ENCODE measurements at places on chromosomes 7 and 10. TPM values are rescaled to one million over a fixed set of nuclear protein-coding genes. Genes with fewer than 3 reads are reported as not detected.

DNA sequence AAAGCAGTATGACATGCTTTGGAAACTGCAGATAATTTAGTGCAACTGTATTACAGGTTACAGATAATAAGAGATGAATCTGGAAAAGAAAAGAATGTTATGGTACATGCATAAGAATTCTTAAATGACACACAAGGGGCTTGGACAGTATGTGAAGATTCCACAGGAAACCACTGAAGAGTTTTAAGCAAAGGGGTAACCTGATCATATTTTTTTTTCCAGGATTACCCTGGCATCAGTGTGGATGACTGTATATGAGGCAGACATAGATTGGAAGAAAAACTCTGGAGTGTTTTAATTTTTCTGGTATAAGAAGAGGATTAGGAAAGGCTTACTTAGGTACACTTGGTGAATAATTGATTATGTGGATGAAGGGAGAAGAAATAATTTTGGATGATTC, 8.1 kb downstream of the TFPI2 start:
- no peak for DNase-seq

DNA sequence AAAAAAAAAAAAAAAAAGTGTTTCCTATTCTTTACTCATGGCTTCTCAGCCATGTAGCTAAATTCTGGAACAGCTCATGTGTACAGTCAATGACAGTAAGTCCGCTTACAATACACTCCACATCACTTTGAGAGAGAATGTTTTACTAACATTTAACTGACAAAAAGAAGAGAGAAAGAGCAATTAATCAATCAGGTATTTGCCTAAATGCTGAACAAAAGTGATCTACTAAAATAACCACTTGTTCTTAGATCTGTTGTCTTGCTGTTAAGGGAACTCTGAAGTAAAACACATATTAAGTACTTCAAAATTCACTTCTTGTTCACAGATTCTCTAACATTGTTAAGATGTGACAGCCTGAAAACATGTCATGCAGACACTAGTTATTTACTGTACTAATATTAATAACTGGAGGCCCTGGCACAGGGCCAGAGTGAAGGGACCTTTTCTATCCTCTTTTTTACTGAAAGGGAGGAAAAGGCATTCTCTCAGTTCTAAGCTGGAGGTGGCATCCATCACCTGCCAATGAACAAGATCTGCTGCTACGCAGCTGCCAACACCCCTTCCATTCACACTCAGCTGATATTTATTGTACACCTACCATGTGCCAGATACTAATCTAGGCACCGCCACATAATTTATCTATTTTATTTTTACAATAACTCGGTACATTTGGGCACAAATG, 72.6 kb downstream of the AHR start:
- DNase-seq: no peak

DNA sequence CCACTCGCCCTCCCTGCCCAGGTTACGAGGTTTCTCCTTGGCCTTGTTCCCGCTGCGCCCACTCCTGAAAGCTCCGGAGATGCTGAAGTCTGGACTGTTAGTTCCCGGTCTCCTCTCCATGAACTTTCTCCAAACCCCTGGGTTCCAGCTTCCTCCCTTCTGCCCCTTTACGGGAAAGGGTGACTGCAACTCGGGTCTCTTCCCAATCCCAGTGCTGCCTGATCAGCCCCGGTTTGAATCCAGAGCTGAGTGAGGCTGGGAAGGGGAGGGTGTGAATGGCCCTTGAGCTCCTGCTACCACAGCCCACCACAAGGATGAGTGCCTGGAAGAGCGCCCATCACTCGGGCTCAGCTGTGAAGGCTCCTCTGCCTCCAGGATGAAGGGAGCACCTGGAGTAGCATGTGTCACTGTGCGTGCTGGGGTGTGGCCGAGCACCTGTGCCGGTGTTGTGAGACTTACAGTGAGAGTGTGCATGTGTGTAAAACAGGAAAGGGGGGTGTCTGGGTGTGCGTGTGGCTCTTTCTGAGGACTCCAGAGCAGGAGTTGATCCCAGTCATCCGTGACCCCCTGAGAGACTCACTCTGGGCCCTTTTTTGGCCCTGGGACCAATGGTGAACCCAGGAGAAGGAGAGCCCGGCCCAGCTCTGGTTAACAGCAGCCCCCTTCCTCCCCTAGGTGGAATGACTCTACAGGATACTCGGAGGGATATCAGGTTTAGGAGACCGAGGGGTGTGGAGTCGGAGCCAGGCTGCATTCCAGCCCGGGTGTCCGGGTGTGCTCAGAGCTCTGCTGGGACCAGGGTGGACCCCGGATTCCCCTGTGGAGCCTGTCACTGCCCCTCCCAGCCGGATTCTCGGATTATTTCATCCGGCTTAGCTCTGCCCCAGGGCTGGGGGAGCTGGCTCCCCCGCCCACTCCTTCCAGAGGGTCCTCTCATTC, 1.1 kb upstream of the ZNF467 start:
- no peak for DNase-seq

- DNase-seq: no peak
These were observed 5.8 kb downstream of the CTBP2 start for GRCh38 chr10:125154529-125154928.

GRCh38 chr7:151307536-151307935, 34.1 kb upstream of the NUB1 start:
- peak; percentile 16 for DNase-seq

GRCh38 chr10:74035303-74035702, 37.4 kb downstream of the VCL start:
- no peak for DNase-seq

DNA sequence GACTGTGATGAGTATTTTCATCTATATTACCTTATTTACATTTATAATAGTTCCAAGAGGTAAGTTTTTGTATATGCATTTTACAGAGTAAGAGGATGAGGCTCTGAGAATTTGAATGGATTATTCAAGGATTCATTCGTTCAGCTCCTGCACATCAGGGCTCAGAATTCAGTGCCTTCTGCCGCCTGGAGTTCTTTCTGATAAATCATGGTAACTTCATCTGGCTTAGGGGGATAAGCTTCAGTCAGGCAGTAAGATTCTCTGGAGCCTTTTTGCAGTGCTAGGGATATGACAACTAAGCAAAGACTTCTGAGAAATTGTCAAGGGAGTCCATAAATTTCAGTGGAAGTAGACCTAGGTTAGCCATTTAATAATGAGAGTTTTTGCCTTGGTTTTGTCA, 668.6 kb downstream of the NRG3 start:
- no peak for DNase-seq

- DNase-seq: no peak
These were observed 34.6 kb upstream of the BTRC start for GRCh38 chr10:101319241-101319915.

GRCh38 chr10:51852297-51852696, 152.9 kb upstream of the CSTF2T start:
- DNase-seq: no peak

DNA sequence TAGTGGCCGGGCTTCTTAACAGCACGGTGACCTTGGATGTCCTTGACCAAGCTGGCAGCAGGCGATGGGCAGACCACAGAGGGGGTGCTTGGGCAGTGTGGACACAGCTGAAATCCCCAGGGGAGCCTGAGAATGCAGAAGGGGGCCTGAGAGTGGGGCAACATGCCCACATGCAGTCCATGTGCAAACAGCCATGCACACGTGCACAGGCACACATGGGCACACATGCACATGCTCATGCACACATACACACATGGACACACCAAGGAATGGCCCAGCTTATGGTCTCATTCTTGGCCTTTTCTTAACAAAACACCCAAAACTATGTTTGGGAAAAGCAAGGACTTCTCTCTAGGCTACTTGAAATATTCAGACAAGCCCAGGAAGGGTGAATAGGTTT, 483.9 kb upstream of the MKI67 start:
- no peak for DNase-seq

- no peak for DNase-seq
These were observed 163.6 kb downstream of the DNAJB6 start for GRCh38 chr7:157500171-157500960.

GRCh38 chr7:69377191-69377590, 221.1 kb upstream of the AUTS2 start:
- no peak for DNase-seq

GRCh38 chr7:68787566-68787965, 810.7 kb upstream of the AUTS2 start:
- DNase-seq: no peak

- DNase-seq: no peak
These were observed 100.5 kb downstream of the KCNMA1 start for GRCh38 chr10:77537071-77537470.

DNA sequence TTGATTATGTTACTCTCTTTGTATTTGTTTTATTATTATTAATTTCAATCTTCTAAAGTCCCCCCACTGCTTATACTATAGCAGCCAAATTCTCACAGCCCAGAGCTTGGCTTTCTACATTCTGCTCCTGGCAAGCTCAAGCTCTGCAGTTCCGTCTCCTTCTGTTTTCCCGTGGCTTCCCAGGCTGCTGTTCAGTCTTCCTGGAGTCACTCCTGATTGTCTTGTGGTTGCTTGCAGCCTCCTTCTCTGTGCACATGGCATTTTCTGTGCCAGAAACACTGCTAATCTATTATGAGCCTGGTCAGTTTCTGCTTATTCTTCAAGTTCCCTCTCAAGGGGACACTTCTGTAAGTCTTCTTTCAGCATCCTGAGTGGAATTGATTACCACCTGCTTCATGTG, 533.7 kb upstream of the IGFBP3 start:
- DNase-seq: no peak

- no peak for DNase-seq
These were observed 298.7 kb downstream of the THSD7A start for GRCh38 chr7:11533229-11533820.

- no peak for DNase-seq
These were observed 162.3 kb downstream of the ZMYND11 start for GRCh38 chr10:297567-297966.

DNA sequence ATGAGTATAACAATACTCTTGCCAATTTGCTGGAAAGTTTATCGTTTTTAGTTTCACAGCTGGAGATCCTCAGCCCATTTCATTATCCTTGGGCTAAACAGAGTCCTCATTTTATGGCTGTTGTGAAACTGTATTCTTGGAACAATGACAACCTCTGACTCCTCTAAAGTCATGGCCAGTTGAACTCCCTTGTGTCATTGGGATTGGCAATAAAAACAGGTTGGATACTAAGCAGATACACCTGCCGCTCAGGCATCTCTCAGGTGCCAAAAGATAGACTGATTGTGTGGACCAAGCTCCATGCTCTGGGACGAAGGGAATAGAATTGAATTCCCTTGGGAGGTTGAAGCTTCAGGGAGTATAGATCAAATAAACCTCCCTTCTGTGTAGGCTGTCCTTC, 182.2 kb downstream of the WDR11 start:
- no peak for DNase-seq

- DNase-seq: no peak
These were observed 589 bp downstream of the LSM8 start for GRCh38 chr7:118184565-118184940.

DNA sequence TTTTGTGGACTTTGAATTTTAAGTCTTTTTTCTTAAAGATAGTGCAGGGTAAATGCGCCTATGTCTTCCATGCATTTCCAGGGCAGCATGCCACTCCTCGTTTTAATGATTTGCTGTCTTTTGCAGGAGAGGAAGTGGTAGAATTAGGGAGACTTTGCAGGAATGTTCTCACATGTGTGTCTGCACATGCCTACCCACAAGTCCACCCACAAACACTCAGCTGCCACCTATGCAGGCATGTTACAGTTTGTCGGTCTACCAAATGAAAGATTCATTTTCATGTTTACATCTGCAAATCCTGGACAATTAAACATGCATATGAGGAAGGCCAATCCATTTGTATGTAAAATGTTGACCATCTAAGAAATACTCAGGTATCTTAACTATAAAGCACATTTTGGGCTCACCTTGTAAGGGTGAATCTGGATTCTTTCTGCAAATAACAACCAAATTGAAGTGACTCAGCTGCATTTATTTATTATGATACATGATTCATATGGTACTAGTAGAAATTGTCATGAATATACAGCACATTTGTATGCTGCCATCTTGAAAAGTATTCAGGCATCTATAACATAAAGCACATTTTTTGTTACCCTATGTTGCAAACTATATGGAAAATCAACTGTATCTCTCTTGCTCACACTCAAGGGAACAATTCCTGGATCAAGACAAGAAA, 4.7 kb upstream of the TEX36 start:
- DNase-seq: no peak

- no peak for DNase-seq
These were observed 145.9 kb upstream of the FAM13C start for GRCh38 chr10:59508296-59508695.

DNA sequence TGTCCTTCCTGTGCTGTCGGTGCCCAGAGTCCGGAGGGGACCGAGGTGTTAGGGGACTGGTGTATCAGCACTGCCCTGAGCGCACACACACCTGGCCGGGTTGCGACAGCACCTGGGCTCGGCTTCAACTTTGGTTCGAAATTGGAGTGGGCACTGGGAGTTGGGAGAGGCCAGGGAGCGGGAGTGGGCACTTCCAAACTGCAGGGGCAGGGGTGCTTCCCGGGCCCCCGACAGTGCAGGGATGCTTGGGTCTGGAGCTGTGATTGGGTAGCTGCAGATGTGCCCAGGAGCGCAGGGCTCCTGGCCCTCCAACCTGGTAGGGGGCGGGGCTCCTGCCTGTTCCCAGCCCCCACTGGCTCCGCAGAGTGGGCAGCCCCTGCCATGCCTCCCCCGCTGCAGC, 7.7 kb downstream of the BBS9 start:
- no peak for DNase-seq

DNA sequence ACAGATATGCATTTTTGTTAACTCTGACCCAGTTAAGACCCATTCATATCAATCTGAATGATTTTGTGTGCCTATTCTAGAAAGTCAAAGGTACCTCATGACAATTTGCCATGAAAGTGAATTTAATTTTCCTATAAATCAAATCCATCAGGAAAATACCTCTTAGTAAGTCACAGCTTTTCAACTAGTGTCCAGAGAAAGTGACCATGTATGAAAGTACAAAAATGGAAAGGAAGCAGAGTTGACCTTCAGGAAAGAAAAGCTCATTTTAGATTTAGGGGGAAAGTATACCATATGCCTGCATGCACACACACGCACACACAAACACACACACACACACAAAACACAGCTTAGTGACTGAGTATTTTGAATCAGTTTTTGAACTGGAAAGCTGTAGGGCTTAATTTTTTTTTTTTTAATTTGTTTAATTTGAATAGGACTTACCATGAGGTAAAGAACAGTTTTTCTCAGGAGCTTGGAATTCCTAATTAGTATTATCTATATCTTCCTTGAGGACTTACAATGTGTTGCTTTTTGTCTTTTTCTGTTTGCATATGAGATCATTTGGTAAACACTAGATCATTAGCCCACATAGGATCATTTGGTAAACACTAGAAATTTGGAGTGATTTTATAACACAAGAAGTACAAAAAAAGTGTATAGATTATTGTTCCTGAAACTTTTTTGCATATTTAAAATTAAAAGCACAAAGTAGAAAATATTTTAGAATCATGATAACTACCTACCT, 61.6 kb downstream of the ZNF277 start:
- no peak for DNase-seq

GRCh38 chr7:49346195-49346899, 422.0 kb downstream of the CDC14C start:
- DNase-seq: no peak

GRCh38 chr7:135920478-135920877, 56.7 kb downstream of the MTPN start:
- no peak for DNase-seq

Gene FGL2
- 13.3 TPM for total RNA-seq

Gene BTAF1
- total RNA-seq: 12.7 TPM

Gene ASB10
- 11.6 TPM for total RNA-seq

Gene NRCAM
- total RNA-seq: 0.93 TPM

Gene OR2A14
- not detected for total RNA-seq

Gene GTF2I
- total RNA-seq: 74.3 TPM

Gene C1QL3
- total RNA-seq: not detected
